NCI-H1092 treated with DMSO at 0.1 percent for 48 hours (cell line): ENCODE measurements at places on chromosomes 3 and 15.
A peak's percentile ranks its signal among the peaks of the same experiment; 100 is the strongest.

DNA sequence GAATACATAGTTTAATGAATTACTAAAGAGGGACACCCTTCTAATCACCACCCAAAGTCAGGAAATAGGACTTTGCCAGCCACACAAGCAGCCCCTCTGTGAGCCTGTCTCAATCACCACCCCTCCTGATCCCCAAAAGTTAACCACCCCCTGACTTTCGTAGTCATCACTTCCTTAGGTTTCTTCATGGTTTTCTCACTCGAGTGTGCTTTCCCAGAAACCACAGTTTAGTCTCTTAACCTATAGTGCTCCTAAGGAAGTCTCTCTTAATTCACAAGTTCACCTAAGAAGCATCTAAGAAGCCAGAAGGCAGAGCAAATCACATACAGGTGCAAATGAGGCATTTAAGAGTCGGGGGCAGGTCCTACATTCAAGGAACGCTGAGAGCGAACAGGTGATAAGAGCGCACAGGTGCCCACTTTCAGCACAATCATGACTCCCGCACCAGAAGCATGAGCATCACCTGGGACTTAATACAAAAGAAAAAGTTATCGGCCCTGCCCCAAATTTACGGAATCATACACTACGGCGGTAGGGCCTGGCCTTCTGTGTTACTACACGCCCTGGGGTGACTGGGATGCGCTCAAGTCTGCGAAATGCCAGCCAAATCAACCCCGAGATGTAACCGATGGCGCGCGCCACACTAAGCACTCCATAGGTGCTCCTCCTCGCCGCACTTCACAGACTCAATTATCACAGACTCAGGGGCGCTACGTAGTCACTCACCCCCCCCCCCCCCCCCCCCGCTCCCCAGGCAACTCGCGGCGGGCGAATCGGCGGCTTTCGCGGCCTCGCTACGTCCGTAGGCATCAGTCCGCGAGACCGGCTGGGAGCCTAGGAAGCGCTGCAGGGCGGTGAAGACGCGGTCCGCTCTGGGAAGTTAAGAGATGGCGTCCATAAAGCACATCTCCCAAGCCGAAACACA lies 815 bp downstream of the ULK4 start:
- peak; percentile 42 for DNase-seq

DNA sequence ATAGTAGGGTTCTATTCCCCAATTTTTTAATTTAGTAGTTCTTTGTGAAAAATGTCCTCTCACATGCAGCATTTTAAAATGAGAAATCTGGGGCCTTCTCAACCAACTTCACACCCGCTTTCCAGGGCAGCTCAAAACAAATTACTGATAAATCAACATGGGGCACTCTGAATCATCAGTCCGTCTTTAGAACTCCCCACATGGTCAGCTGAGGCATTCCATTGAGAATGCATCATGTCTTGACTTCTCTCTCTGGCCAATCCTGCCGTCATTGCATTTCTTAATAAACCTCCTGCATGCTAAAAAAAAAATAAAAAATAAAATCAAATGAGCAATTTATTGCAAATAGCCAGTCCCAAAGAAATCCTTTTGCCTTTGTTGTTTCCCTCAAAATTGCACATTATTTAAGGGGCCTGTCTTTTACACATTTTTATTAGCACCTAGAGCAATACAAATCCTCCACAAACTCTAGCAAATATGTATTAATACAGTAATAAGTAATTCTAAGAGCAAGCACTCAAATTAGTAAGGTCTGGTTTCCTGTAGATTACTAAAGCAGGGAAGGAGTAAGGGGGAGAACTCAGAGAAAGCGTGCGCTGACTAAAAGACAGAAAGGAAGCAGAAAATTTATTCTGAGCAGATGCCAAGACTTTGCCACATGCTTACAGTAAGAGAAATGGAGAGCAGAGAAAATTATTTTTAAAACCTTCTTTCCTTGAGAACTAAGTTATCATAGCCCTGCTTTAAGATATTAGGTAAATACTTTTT lies 175.7 kb downstream of the TNIK start:
- DNase-seq = no peak

- DNase-seq = no peak
Measured at GRCh38 chr3:160956785-160957184, 148.4 kb downstream of the B3GALNT1 start.

DNA sequence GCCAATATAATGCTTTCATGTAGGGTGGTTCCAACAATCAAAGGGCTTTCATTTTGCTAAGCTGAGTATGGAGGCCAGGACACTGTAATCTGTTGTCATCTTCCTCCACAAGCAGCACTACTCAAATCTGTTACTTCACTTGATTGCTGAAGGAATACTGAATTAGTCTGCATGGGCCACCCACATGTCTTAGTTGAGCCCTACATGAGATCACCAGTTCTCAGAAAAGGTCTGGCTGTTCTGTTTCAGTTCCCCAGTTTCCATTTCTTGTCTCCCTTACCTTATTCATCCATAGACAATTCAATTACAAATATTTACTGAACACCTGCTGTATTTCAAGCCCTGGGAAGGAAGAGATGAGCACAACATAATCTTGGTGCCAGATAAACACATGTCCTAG lies 119.2 kb downstream of the FHIT start:
- DNase-seq = no peak

DNA sequence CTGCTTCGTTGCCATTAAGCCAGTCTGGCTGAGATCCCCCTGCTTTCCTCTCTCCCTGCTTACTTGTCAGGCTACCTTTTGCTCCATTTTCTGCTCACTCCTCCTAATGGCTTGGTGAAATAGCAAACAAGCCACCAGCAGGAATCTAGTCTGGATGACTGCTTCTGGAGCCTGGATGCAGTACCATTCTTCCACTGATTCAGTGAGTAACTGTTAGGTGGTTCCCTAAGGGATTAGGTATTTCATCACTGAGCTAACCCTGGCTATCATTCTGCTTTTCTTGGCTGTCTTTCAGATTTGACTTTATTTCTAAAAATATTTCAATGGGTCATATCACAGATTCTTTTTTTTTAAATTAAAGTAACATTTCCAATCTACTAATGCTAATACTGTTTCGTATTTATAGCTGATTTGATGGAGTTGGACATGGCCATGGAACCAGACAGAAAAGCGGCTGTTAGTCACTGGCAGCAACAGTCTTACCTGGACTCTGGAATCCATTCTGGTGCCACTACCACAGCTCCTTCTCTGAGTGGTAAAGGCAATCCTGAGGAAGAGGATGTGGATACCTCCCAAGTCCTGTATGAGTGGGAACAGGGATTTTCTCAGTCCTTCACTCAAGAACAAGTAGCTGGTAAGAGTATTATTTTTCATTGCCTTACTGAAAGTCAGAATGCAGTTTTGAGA lies 25.0 kb downstream of the CTNNB1 start:
- no peak for DNase-seq
